ENCODE measurements at places on chromosomes 2 and 18. TPM values are rescaled to one million over a fixed set of nuclear protein-coding genes. Genes with fewer than 3 reads are reported as not detected.

ZSCAN30 gene
- 0.48 TPM for total RNA-seq

FEZ2 gene
- 39.3 TPM for total RNA-seq

TRIM43 gene
- total RNA-seq: not detected

HOXD12 gene
- total RNA-seq: not detected

FBXO15 gene
- 0.75 TPM for total RNA-seq

ANKRD62 gene
- not detected for total RNA-seq

YPEL5 gene
- 54.9 TPM for total RNA-seq

ANKRD30B gene
- total RNA-seq: not detected
